Dermis blood vessel endothelial cell (primary cell): ENCODE measurements at places on chromosomes 11 and 22.

DNA sequence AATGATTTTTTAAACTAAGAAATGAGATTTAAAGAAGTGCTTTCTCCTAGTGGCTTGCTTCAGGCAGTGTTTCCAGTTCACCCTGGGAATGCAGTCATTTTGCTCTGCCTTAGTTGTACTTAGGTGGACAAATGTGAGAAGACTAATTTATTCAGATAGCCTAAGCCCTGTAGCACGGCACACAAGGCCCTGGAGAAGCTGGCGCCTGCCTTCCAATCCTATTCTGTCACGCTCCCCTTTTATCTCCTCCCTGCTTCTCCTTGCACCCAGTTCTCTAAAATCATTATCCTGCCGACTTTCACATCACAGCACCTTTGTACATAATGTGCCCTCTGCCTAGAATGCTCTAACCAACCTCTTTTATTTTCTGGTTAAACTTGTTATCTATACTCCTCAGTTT lies 64.0 kb downstream of the PPME1 start:
- no peak for DNase-seq

GRCh38 chr22:29912141-29912540 lies 29.2 kb downstream of the MTMR3 start:
- DNase-seq = no peak

DNA sequence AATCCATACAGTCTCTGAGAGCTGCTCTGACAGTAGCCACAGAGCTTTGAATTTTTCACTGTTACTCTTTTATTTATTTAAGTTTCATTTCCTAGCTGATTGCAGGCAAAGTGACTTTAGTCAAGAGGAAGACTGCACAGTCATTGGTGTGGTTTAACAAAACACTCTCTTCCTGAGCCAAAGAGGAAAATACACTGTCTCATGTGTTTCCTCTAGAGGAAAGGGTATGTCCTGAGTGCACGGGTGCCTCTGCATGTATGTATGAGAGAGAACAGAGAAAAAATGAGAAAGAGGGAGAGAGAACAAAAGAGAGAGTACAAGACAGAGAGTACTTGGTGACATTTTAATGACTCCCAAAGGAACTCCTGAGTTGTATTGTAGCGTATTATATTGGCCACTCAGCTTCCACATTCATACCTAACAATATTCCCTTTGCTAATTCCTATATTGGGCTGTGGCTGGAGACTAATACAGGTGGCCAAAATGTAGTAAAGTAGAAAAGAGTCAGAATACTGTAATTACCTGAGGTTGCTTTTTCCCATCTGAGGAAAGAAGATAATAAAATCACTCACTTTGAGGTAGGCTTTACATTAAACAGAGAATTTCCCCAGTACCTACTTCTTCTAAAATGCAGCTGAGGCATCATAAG lies at the start of gene OR4D9:
OR4D9 (plus strand) TSS at position 599 of the 649 bp plus-strand sequence. CDS start 3,374 bp downstream, outside the sequence.
- DNase-seq = peak; percentile 71

GRCh38 chr11:75541193-75542087 lies 15.7 kb upstream of the GDPD5 start:
- no peak for DNase-seq

GRCh38 chr22:50186181-50186714 lies 535 bp downstream of the TRABD start:
- no peak for DNase-seq

DNA sequence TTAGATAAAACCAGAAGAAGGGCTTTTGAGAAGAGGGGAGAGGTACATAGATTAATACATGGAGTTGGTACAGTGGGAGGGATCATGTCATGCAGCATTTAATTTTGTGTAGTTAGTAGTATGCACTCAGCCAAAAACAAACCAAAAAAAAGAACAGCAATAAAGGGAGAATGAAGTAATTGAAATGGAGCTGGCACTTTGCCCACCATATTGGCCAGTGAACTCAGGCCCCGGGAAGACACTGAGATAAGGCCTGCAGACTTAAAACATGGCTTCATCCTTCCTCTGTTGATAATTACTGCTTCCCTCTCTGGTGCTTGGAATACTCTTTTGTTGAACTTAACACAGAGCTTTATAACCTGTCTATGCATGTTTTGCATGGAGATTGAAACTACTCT lies 3.1 kb downstream of the PANX1 start:
- peak; percentile 63 for DNase-seq
